ENCODE measurements at places on chromosomes 1 and 21.

DNA sequence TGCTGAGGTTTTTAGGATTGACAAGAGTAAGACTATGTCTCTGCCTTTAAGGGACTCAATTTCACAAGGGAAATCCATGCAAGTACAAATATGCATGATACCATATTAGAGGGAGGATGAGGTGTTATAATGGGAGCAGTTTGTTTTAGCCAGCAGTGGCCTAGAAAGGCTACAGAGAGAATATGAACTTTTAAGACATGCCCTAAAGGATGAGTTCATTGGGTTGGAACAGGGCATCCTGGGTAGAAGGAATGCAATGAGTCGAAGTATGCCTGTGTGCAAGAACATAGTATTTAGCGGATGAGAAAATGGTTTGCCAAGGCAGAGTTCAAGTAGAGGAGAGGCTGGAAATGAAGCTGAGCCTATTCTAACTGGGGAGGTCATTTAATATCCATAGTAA lies 32.6 kb upstream of the LEPR start:
- H3K27me3 ChIP-seq, result peaks cover under 1% of the 10 kb centered on the region
- no peak overlapping the region for H3K27ac ChIP-seq
- H3K4me3 ChIP-seq, result no peak overlapping the region
- no peak for DNase-seq

GRCh38 chr1:28449904-28450303 lies 55.9 kb upstream of the RCC1 start:
- peak overlapping the region; percentile 16 for H3K4me3 ChIP-seq
- no peaks in the 10 kb centered on the region for H3K27me3 ChIP-seq
- DNase-seq, result peak; percentile 72
- H3K36me3 ChIP-seq, result peaks cover 4% of the 10 kb centered on the region

- no peaks in the 10 kb centered on the region for H3K27me3 ChIP-seq
- H3K4me1 ChIP-seq, result no peaks in the 10 kb centered on the region
- no peak overlapping the region for H3K27ac ChIP-seq
- no peak overlapping the region for H3K4me3 ChIP-seq
- DNase-seq, result no peak
- no peaks in the 10 kb centered on the region for H3K36me3 ChIP-seq
Observed at GRCh38 chr1:74937176-74937575, 197.0 kb upstream of the LHX8 start.

DNA sequence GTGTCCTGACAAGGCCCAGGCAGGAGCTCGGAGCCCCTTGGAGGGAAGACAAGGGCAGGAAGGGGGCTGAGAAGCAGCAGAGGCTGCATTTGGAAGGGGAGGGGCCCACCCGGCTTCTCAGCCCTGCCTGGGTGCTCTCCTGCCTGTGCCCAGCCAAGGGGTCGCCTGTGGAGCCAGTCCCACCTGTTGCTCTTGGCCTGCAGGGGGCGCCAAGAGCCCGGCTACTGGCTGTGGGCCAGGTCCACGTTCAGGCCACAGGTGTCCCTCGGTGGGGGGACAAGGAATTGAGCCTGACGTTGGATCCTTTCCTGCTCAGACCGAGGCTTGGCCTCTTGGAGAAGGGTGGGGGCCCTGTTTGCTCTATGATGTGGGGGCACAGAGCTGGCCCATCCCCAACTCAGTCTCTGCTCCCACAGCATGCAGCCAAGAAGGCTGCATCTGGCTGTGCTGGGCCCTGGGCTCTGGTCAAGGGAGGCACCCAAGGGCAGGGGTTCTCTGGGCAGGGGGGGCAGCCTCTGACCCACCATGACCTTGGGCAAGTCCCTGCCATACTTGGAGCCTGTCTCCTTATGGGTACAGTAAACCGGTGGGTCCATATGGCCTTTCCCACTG lies 10.9 kb downstream of the WNT4 start:
- no peak overlapping the region for H3K27ac ChIP-seq
- no peak overlapping the region for H3K4me3 ChIP-seq
- no peaks in the 10 kb centered on the region for H3K4me1 ChIP-seq
- peaks cover 4% of the 10 kb centered on the region for H3K27me3 ChIP-seq
- DNase-seq, result peak; percentile 62

- no peak overlapping the region for H3K27ac ChIP-seq
- H3K4me3 ChIP-seq, result no peak overlapping the region
- DNase-seq, result no peak
- peaks cover 39% of the 10 kb centered on the region for H3K36me3 ChIP-seq
- H3K27me3 ChIP-seq, result no peaks in the 10 kb centered on the region
Observed at GRCh38 chr1:52503706-52504105, 49.2 kb downstream of the TUT4 start.

- H3K4me3 ChIP-seq, result no peak overlapping the region
- peaks cover 2% of the 10 kb centered on the region for H3K27me3 ChIP-seq
- H3K36me3 ChIP-seq, result no peaks in the 10 kb centered on the region
- H3K4me1 ChIP-seq, result peaks cover 14% of the 10 kb centered on the region
Observed at GRCh38 chr1:41856944-41857285, 61.8 kb downstream of the HIVEP3 start.

DNA sequence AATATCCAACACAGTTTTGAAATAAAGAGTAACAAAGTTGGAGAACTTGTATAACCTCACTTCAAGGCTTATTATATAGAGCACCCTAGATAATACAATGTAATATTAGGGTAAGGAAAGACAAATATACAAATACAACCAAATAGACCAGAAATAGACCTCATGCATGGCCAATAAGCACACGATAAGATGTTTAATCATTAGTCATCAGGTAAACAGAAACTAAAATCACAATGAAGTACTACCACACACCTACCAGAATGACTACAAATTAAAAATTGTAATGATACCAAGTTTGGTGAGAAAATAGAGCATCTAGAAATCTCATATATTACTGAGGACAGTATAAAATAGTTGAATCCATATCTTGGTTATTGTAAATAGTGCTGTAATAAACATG lies 20.3 kb upstream of the CTTNBP2NL start:
- no peak overlapping the region for H3K27ac ChIP-seq
- no peaks in the 10 kb centered on the region for H3K4me1 ChIP-seq

GRCh38 chr1:201603613-201604232 lies 64.8 kb downstream of the NAV1 start:
- H3K27me3 ChIP-seq, result no peaks in the 10 kb centered on the region
- H3K4me1 ChIP-seq, result no peaks in the 10 kb centered on the region
- H3K27ac ChIP-seq, result no peak overlapping the region

All from activated CD8-positive, alpha-beta T cell treated with anti-CD3 and anti-CD28 coated beads, Interleukin-2, amount 10 ng/mL, durations not matched to agents 7 days and 5 days (primary cell).